ENCODE measurements at places on chromosomes 12 and 14.

DNA sequence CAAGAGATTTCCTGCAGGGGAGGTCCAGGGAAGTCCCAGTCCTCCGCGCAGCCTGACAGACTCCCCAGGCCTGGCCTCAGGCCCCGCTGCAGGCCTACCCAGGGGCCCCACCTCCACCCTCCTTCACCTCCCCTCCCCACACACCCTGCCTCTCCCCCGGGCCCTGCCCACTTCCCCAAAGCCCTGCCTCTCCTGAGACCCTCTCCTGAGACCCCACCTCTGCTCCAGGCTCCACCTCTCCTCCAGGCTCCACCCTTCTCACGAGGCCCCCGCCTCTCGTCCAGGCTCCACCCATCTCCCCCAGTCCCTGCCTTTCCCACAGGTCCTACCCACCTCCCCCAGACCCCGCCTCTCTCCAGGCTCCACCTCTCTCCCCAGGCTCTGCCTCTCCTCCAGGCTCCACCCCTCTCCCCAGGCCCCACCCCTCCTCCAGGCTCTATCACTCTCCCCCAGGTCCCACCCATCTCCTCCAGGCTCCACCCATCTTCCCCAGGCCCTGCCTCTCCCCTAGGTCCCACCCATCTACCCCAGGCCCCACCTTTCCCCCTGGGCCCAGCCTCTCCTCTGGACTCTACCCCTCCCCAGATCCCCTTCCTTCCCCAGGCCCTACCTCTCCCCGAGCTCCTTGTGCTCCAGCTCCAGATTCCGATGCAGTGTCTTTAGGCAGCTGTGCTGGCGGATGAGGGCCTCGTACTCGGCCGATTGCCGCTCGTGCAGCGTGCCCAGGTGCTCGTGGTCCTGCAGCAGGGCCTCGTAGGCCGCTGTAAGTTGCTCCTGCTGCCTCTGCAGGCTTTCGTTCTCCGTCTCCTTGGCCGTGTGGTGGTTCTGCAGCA is 58.8 kb upstream of the GPR68 start:
- DNase-seq = peak; percentile 61

GRCh38 chr14:74620497-74620921 is 8.5 kb upstream of the LTBP2 start:
- no peak for DNase-seq

GRCh38 chr14:67515386-67516079 is 17.6 kb upstream of the PLEKHH1 start:
- DNase-seq = no peak

GRCh38 chr14:37650356-37651037 is 55.1 kb downstream of the TTC6 start:
- DNase-seq = no peak

DNA sequence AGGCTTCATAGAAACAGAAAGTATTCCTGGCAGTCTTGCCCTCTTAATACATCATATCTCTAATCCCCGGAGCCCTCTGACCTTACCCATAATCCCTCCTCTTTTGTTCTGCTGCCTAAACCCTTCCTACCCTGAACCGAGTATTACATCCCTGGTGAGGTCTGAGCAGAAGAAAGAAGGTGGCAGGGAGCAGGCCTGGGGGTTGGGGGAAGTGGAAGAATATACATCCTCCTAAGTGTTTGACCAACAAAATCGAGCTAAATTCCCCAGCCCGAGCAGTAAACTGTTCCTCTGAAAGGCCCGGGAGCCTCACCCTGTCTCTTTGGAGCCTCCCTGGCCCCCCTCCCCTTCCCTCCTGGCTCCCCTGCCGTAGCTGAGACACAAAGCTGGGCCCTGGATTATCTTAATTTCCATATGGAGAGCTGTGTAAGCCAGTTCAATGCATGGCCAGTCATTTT is 192.6 kb upstream of the LHX5 start:
- no peak for DNase-seq

- DNase-seq = no peak
Measured at GRCh38 chr12:2295941-2296461, 243.2 kb downstream of the CACNA1C start.

GRCh38 chr14:103028772-103029171 is 28.6 kb downstream of the CDC42BPB start:
- DNase-seq = no peak

Measured in stimulated activated CD4-positive, alpha-beta T cell treated with anti-CD3 and anti-CD28 coated beads, Interleukin-4, amount 100 ng/mL, for 1 hour (primary cell).